Right lung (tissue), 10 donors: ENCODE measurements at places on chromosomes 3 and 15. TPM values are rescaled to one million over a fixed set of nuclear protein-coding genes. Genes with fewer than 3 reads are reported as not detected.

DNA sequence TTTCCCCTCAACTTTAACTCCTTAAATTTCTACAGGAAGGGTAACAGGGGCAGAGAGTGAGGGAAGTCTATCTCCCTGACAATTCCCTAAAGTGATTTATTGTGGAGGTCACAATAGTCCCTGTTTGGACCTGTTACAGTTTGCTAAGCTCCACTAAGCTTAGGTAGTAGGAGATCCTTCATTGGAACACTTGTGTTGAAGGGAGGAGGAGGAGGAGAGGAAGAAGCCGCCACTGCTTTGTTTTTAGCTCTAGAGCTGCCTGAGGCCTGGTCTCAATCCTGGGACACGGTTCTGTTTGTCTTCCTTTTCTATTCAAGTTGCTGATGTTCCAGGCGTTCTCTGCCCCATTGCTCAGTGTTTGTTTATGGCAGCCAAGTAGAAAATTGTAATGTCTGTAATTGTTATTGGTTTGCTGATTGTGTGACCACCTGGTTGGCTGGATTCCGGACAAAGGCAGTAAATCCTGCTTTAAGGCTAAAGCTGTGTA is 48.4 kb downstream of the HES1 start:
- no peak for DNase-seq

- no peak for DNase-seq
Measured at GRCh38 chr3:120839120-120839519, 68.9 kb upstream of the STXBP5L start.

The FBXO40 gene
- polyA plus RNA-seq: 0.04 TPM

- DNase-seq: no peak
Measured at GRCh38 chr3:66534304-66534845, 33.6 kb upstream of the LRIG1 start.

- DNase-seq: no peak
Measured at GRCh38 chr15:65246026-65246714, 34.9 kb upstream of the CILP start.

The KBTBD8 gene
- 1.8 TPM for polyA plus RNA-seq

The LRRC2 gene
- polyA plus RNA-seq: 0.60 TPM

GRCh38 chr15:72473614-72474465 is at the start of gene ARIH1:
Gene ARIH1 (plus strand): TSS chr15:72474330. CDS start chr15:72474640, 310 bp downstream.
- DNase-seq: peak; percentile 99

The NANOGP8 gene
- 0.48 TPM for polyA plus RNA-seq

- DNase-seq: no peak
Measured at GRCh38 chr3:99482191-99482590, 156.2 kb upstream of the COL8A1 start.

The ST8SIA2 gene
- polyA plus RNA-seq: 4.2 TPM

DNA sequence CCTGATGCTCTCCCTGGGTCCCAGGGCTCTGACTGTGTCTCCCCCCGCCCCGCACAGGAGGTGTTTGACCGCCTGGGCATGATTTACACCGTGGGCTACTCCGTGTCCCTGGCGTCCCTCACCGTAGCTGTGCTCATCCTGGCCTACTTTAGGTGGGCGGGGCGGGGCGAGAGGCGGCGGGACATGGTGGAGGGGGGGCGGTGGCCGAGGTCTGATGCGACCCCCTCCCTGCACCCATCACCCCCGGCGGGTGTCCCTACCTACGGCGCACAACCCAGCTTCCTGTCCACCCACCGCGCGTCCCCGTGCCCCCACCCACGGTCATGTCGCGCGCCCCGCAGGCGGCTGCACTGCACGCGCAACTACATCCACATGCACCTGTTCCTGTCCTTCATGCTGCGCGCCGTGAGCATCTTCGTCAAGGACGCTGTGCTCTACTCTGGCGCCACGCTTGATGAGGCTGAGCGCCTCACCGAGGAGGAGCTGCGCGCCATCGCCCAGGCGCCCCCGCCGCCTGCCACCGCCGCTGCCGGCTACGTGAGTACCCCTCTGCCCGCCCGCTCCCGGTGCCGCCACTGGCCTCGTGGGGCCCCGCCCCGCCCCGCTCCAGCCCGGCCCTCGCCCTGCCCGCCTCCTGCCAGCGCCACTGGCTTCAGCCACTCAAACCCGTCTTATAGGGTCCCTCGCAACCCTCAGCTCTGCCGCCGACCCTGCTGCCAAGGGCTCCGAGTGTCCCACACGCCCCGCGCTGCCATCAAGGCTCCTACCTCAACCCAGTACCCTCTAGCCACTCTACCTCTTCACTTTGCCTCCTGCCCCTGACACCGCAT is 21.0 kb downstream of the PTH1R start:
- no peak for DNase-seq
